ENCODE measurements at places on chromosomes 13 and 19.

DNA sequence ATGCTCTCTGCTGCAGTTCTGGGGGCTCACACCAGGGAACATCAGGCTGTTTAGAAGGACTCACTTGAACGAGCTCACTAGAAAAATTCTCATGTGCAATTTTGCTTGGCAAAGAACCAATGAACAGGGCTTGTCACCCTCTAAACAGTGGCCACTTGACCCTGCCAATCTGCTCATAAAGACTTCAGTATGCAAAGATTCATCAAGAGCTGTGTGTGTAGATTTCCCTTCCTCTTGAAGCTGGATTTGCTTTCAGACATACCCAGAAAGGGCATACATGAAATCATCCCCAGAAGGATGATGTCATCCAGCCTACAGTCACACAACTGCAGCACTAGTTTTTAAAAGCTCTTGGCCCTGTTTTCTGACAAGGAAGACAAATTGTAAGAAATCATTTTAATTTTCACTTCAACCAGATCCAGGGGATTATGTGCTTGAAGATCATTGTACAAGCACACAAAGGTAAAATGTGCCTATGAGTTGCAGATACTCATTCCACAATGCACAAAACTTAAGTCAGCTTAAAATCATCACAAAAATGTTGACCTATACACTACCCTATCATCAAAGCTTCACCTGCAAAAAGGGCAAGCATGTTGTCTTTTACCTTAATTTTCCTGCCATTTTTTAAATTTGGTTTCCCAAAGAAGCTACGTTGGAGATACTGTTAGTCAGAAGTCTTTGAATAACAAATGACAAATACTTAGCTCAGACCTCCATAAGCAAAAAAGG, 5.2 kb upstream of the STK24 start:
- DNase-seq: no peak

GRCh38 chr13:36343766-36344165, 2.4 kb downstream of the SPART start:
- no peak for DNase-seq

GRCh38 chr19:28539759-28540158, 673.2 kb downstream of the UQCRFS1 start:
- no peak for DNase-seq

- DNase-seq: no peak
Measured at GRCh38 chr19:3897936-3898335, 17.5 kb downstream of the ATCAY start.

- DNase-seq: no peak
Measured at GRCh38 chr13:20141238-20142022, 19.4 kb downstream of the GJA3 start.

DNA sequence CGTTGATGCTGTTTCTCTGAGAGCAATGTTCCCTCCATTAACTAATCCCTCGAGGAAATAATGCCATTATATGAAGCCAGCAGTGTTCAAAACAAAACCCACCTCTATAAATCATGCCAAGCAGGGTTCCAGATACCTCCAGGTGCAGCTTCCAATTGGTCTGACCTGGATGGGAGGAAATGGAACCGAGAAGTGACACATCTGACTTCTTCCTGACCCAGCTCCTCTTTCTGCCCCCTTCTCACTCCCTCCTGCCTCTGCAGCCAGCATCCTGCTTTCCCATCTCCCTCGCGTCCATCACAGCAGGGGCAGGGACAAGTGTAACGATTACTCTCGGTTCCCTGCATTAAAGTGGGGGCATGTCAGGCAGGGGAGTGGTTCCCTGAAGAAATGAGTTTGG, 37.5 kb downstream of the HSPH1 start:
- DNase-seq: no peak

GRCh38 chr19:18532168-18532890, 10.5 kb upstream of the ELL start:
- no peak for DNase-seq

GRCh38 chr19:1267477-1268225, 1.5 kb upstream of the CIRBP start:
- DNase-seq: no peak

DNA sequence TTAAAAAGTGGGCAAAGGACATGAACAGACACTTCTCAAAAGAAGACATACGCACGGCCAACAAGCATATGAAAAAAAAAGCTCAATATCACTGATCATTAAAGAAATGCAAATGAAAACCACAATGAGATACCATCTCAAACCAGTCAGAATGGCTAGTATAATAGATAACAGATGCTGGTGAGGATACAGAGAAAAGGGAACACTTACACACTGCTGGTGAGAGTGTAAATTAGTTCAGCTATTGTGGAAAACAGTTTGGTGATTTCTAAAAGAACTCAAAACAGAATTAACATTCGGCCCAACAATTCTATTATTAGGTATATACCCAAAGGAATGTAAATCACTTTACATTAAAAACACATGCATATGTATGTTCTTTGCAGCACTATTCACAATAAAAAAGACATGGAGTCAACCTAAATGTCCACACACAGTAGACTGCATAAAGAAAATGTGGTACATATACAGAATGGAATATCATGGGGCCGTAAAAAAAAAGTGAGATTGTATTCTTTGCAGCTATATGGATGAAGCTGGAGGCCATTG, 1569.0 kb downstream of the OLFM4 start:
- no peak for DNase-seq

- no peak for DNase-seq
Measured at GRCh38 chr13:77034881-77035280, 7.9 kb upstream of the FBXL3 start.

DNA sequence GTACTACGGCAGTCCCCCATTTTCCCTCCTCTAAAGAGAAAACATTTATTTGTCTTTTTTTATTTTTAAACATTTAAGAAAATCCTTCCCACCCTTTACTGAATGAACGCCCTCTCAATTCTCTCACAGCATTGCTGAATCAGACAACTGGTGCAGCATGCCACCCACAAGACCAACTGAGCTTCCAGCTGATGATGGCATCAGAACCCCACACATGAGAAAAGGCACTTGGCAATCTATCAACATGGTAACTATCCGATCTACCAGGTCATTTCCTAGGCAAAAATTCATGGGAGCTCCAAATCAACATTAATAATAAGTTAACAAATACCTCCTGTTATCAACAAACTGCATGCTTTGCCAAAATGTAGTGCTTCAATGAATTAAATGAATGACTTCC, 43.1 kb downstream of the LHFPL6 start:
- no peak for DNase-seq

GRCh38 chr19:39864118-39864517, 17.9 kb upstream of the FBL start:
- DNase-seq: no peak

DNA sequence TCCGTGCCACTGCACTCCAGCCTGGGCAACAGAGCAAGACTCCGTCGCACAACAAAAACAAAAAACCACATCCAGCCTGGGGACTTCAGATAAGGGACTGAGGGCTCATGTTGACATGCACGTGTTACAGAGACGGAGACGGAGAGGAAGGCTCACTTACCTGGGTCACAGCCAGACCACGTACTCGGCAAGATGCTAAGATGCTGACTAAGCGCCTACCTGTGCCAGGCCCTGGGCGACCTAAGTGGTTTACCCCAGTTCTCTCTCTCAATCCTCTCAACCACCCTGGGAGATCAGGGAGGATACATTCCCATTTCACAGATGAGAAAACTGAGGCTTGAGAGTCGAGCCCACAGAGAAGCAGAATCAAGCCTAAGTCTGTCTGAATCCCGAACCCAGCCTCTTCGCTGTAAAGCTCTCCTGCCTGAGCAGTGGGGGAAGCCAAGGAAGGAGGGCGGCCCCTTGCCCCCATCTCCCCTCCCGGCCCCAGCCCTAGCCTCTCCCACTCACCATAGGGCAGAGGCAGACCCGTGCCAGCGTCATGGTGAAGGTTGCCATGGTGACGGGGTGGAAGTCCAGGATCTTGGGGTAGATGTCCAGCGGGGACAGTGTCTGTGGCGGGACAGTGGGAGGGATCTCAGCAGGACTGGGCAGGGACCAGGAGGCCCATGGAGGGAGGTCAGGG, 13.5 kb downstream of the ERCC2 start:
- no peak for DNase-seq

- no peak for DNase-seq
Measured at GRCh38 chr19:49968279-49968922, 7.4 kb upstream of the SIGLEC11 start.

- DNase-seq: no peak
Measured at GRCh38 chr13:80465321-80465720, 124.4 kb upstream of the SPRY2 start.

DNA sequence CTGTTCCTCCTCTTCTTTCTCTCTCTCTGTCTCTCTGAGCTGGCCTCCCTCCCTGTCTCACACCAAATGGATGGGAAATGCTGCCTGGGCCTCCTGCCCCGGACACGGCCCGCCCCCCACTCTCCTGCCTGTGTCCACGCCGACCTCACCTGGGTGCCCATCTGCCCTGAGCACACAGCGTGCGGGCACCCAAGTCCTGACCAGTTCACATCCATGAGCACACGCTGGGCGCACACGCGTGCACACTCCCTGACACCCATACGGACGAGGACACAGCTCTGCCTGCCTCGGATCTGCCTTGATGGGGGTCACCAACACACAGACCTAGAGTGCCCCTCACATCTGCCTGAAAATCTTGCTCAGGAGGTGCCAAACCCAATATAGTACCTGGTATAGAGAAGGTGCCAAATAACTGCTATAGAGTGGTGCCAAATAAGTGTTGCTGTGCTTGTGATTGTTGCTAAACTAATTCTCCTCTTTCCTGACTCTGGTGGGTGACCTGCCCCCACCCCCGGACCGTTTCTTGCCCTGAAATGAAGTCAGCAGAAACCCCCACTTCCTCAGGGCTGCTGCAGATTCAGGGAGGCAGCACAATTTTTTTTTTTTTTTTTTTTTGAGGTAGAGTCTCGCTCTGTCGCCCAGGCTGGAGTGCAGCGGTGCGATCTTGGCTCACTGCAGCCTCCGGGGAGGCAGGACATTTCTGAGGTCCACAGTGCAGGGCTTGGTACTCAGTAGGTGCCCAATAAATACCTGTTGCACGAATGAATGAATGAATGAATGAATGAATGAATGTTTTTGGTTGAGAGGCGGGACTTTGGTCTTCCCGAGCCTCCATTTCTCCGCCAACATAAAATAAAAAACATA, 4.6 kb downstream of the NFIC start:
- no peak for DNase-seq

- no peak for DNase-seq
Measured at GRCh38 chr13:79716191-79716590, 235.2 kb downstream of the NDFIP2 start.
